ENCODE measurements at places on chromosomes 2 and 18.

DNA sequence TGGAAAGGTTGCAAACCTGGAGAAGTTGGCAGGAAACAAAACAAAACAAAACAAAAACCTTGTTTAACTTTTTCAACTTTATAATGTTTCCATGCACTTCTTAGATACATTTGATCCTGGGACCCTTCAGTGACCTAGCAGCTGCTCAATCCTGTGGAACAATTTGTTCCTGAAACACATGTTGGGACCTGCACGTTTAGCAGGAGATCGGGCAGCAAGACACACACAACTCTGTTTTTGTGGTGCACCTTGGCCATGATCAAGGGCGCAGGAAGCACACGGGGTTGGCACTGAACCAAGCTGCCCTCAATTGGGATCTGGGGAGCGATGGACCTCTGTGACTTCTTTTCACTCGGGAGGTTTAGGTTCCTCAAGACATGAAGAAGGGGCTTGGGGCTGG, 268.7 kb downstream of the LOXHD1 start:
- DNase-seq, result no peak

DNA sequence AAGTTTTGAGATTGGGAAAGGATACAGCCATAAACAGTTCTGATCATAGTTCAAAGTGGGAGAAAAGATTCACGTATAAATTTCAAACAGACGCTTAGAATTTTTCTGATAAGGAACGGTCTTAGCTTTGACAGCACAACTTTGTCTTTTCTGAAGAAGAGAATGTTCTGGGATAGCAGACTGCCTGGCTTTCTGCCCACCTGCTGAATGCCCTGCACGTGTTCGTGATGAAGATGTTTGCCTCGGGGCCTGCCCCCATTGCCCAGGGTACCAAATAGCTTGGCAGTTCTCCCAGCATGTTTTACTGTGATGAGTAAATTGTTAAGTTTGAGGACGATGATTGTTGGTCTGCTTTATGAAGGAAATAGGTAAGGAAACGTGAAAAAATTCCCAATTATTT, 4.6 kb downstream of the MRPL33 start:
- no peak for DNase-seq

DNA sequence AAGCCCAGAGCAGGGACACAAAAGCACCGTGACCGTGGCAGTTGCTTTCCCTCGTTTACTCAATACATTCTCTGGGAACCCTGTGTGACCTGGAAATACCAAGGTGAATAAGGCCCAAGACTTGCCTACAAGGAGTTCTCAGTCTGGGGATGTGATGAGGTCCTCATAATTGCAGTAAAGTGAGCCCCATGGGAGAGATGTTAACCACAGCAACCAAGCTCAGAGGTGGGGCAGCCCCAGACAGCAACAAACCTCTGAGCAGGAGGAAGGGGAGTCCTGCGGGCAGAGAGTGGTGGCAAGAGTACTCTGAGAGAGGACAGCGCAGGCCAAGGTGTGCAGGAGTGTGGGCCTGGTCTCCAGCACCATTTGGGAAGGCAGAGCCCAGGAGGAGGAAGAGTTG, 91.6 kb downstream of the TTC32 start:
- no peak for DNase-seq

GRCh38 chr2:102480285-102481195, 7.5 kb downstream of the SLC9A4 start:
- DNase-seq, result no peak

DNA sequence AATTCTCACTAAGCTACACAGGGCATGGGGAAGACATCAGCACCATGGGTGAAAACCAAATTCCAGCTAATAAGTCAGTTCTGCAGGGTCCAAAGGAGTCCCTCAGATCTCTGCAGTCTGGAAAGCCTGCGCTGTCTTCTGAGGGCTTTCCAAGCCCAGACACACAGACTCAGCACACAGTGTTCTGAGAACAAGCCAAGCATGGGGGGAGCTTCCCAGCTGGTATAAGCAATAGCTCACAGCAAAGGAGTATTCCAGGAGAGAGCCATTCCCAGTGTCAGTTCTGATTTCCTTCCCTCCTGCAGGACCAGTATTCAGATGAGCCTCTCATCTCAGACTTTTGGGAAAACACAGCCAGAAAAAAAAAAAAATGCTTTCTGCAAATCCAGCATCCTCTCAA, 370.8 kb downstream of the TNS1 start:
- DNase-seq, result no peak

DNA sequence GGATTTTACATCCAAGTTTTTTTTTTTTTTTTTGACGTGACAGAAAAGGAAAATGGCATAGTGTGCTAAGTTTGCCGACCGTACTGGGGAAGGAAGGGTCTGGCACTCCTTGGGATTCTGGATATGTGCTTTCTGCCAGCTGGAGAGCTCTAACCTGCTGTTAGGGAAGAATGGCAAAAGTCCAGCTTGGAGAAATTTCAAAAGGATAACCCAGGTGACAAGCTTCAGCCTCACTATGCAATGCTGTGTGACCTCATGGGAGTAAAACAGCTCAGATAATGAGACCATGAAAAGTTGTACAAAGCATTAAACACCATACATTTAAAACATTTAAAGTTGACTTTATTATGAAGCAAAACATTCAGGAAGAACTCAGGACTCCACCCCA, 10.3 kb upstream of the GPR45 start:
- no peak for DNase-seq

Data from DMS79 (cell line).